Mucosa of gallbladder (tissue), 1 donor: ENCODE measurements at places on chromosomes 6 and 20. TPM values are rescaled to one million over a fixed set of nuclear protein-coding genes. Genes with fewer than 3 reads are reported as not detected.
A peak's percentile ranks its signal among the peaks of the same experiment; 100 is the strongest.

DNA sequence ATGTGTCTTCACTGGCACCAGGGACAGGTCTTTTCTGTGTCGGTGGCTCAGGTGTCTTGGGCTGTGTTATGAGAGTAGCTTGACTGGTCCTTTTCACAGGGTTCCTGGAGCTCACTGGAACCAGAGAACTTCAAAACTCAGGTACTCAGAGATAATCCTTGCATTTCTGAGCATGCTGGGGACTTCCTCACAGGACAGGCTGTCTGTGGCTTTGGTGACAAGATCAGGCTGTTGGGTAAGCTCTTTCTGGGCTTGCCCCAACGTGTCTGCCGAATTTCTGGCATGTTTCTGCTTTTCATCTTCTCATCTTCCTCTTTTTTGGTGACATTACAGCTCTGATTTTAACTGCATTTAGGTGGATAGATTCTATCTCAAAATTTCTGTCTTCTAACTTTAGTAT is 270.0 kb downstream of the CDH26 start:
- DNase-seq: no peak

GRCh38 chr6:33123732-33124524 is 48.1 kb downstream of the HLA-DPB1 start:
- DNase-seq: no peak

- no peak for DNase-seq
Observed at GRCh38 chr6:153962555-153962954, 76.5 kb upstream of the OPRM1 start.

The DAAM2 gene
- 12.5 TPM for total RNA-seq

GRCh38 chr6:42424906-42425474 is 26.7 kb downstream of the TRERF1 start:
- peak; percentile 60 for DNase-seq

The EPB41L2 gene
- total RNA-seq: 110 TPM

The RBBP8NL gene
- 6.2 TPM for total RNA-seq

DNA sequence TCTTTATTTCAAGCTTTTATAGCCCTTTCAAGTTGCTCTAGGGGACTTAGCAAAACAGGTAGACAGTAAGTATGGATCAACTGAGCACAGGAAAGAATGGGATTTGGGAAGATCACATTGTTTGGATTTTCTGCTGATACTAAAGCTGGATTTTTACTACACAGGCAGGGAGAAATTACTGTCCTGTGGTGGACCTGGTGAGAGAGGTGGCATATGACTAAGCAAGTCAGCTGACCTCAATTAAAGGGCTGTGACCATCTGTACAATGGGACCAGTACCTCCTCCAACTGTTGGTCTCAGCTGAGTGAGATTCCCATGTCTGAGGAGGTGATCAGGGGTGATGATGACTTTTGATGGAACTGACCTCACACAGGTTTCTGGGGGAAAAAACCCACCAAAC is 28.0 kb downstream of the RREB1 start:
- no peak for DNase-seq

The HLA-DPA1 gene
- total RNA-seq: 185 TPM

DNA sequence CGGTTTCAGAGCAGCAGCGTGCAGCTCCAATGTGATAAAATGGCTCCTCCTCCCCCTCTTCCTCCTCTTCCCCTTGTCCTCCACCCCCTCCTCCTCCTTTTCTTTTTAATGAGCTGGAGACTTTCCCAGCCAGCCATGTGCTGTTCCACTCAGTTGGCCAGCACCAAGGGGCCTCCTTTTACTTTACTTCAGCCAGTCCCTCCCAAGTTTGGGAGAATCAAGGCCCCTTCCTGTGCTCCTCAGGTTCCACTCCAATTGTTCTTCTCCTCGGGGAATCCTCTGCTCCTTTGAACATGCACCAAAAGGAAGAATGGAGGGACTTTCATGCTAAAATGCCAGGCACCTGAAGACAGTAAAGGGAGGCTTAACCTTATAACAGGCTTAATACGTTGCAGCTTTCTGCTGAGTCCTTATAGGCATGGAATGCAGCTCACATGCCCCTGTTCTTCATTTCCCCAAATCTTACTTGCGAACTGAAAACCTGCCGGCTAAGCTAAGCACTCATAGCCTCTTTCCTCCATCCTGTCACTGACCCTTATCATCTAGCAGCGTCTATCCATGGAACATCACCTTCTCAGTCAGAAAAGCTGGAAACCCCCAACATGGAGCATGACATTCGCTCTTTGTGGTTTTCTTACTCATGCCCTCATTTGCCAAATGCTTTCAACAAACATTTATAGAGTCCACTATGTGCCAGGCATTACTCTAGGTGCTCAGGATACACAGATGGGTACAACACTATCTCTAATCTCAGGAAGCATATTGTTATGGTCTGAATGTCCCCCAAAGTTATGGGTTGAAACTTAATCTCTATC is 170.6 kb downstream of the PHACTR1 start:
- DNase-seq: no peak

DNA sequence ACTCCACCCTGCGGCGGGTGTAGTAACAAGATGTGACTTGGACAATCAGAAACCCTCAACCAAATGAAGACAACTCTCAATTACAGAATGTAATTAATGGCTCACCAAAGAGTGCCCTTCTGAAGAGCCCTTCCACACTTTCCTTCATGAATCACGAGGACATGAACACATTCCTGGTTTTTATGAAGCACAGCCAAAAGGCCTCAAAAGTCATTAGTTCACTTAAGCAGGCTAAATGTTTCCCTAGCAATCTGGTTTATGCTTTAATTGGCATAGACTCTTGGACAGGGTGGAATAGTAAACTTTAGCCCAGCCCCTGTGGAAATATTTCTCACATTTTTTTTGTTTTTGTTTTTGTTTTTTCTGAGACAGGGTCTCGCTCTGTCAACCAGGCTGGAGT is 20.5 kb downstream of the CPNE5 start:
- no peak for DNase-seq

DNA sequence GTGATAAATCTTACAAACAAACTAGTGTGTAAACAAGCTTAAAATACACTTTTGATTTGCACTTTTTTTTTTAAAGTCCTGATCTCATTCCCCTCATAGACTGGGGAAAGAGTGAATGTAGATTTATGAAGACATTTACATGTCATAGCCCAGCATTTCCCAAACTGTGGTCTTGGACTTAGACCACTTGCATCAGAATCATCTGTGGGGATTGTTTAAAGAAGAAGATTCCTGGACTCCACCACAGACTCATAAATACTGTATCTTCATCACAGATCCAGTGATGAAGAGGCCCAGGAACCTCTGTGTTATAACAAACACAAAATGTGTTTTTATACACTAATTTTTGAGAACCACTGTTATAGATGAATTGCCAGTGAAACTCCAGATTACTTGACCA is 99.5 kb downstream of the KCNQ5 start:
- no peak for DNase-seq

GRCh38 chr6:31797588-31797987 is 2.0 kb upstream of the VARS1 start:
- no peak for DNase-seq

DNA sequence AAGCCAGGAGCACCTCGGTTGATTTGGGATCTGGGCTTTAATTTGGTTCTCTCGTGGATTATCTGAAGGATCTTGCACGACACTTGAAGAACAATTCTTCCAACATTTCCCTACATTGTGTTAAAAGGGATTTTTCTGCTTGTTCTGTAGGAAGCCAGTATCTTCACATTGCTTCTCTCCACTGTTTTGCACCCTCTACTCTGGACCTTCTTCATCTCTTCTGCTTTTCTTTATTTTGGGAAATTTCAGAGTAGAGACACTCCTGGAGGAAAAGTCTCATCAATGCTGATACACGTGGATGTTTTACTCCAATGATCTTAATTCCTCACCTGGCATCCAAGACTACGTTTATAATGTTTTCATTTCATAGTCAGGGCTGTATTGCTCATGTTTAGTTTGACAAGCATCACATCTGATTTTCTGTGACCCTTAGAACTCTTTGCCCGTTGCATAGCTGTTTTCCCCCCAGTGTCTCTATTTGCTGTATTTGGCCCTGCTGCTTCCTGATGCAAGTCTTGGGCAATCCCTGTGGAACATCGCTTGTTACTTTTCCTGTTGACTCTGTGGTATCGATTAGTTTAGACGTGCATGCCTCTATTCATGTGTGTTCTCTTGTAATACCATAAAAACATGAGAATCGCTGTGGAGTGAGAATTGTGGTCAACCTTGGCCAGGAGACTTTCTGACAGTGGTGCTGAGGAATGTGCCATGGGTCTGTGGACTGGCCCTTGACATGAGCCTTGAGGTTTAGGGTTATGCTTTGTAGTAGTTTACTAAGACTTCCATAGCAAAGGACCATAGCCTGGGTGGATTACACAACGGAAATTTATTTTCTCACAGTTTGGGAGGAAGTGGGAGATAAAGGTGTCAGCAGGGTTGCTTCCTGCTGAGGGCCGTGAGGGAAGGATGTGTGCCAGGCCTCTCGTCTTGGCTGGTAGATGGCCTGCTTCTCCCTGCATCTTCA is 12.5 kb downstream of the PLCB1 start:
- DNase-seq: no peak

DNA sequence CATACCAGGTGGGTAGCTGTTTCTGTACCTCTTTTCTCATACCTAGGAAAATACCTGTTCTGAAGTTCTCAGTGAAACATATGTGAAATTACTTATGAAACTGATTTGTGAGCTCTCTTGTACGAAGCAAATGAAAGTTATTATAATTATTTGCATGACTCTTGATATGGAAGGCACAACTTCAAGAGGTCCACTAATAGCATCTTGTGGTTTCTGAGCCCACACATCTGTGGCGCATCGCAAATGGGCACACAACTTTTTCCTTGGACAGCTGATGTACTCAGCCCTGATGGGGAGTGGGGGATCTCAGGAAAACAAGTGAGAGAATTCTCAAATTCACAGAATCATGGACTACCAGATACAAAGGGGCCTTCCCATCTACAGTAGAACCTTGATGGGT is 432.3 kb downstream of the CD83 start:
- DNase-seq: no peak
